Prostate gland (tissue), 2 donors: ENCODE measurements at places on chromosomes 11 and 22. TPM values are rescaled to one million over a fixed set of nuclear protein-coding genes. Genes with fewer than 3 reads are reported as not detected.

NNMT gene
- total RNA-seq: 59.3 TPM

TBX1 gene
- total RNA-seq: 20.2 TPM

GRCh38 chr11:8711895-8712442 lies 29.4 kb downstream of the RPL27A start:
- DNase-seq: no peak

DNA sequence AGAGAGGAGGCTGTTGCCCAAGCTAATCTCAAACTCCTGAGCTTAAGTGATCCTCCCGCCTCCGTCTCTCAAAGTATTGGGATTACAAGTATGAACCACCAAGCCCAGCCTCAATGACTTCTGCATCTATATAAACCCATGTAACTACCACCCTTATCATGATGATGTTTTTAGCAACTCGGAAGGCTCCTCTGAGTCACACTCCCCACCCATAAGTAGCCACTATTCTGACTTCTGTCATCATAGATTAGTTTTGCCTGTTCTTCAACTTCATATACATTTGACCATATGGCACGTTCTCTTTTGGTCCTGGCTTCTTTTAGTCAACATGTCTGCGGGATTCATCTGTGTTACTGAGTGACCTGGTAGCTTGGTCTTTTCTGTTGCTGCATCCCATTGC lies 6.4 kb upstream of the FOSL1 start:
- no peak for DNase-seq

- DNase-seq: peak; percentile 84
Observed at GRCh38 chr11:65524741-65525545, at the start of gene SCYL1. Gene SCYL1 (plus strand): TSS chr11:65525083. CDS start chr11:65525154, 71 bp downstream.

GRCh38 chr11:111205632-111206385 lies 39.7 kb upstream of the POU2AF2 start:
- DNase-seq: no peak

GRCh38 chr11:128824191-128825049 lies 42.7 kb downstream of the KCNJ1 start:
- DNase-seq: no peak

CHRM1 gene
- 38.1 TPM for total RNA-seq

- DNase-seq: no peak
Observed at GRCh38 chr11:10490398-10491241, 35.6 kb downstream of the AMPD3 start.

- no peak for DNase-seq
Observed at GRCh38 chr11:84899740-84900139, 727.4 kb downstream of the DLG2 start.
